T47D (cell line): ENCODE measurements at places on chromosomes 5 and 9.

- DNase-seq = no peak
These were observed 97.9 kb upstream of the SH3GL2 start for GRCh38 chr9:17480966-17481365.

- DNase-seq = no peak
These were observed 63.7 kb upstream of the IFNK start for GRCh38 chr9:27460226-27461023.

DNA sequence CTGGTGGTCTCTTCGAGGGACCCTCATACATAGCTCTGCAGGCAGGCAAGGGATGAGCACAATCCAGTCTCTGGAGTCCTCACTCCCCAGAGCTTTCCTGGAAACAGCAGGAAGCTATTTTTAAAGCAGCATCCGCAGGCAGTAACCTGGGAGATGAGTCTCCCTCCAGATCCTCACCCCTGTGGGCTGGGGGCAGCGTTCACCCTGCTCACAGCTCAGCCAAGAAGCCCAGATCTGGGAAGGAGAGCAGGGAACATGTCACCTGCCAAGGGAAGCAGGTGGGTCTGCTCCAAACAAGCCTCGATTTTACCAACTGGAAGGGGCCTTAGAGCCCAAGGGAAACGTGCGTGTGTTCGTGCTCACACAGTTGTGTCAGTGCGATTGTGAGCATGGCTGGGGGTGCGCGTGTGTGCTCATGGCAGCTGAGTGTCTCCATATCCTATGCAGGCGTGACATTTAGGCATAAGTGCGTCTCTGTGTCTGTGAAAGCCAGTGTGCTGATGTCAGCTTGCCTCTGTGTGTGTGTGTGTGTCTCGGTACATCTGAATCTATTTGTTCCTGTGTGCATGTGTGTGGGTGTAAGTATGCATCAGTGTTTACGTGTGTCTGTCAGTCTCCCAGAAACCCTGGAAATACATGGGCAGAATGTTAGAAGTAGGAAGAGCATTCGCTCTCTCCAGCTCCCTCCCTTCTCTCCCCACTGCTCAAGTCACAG, 40.6 kb upstream of the CPLX2 start:
- DNase-seq = no peak

DNA sequence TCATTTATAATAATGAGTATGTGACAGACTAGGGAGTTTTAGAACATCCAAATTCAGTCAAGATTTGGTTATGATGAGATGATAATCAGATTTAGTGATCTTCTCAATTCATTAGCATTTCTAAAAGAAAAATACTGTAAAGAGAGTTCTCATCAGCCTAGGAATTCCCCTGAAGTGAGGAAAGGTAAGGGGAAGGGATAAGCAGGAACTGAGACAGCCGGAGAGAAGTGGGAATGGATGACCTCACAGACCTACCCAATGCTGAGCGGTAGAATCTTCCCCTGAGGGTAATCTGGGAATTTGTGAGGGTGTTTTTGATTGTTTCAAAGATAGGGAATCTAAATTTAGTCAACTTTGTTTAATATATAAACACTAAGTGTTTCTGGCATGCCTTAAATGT, 16.7 kb upstream of the GPBP1 start:
- DNase-seq = no peak

DNA sequence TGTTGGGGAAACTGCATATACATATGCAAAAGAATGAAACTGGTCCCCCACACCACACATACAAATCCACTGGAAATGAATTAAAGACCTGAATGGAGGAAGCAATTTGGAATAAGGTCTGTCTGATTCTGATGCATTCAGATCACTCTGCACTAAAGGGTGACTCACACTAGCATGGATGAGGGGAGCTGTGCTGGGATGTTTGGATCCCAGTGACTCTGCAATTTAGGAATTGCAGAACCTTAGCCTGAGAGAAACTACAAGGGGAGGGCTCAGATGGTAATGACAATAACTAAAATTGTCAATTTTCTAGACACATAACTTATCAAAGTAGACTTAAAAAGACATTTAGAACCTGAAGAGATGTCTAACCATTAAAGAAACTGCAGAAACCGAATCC, 312.0 kb downstream of the CDK5RAP2 start:
- no peak for DNase-seq

- no peak for DNase-seq
These were observed 23.8 kb upstream of the ALDH1B1 start for GRCh38 chr9:38368731-38369130.

- no peak for DNase-seq
These were observed 29.5 kb downstream of the PPARGC1B start for GRCh38 chr5:149759563-149759962.

GRCh38 chr9:70466976-70467561, 52.6 kb upstream of the KLF9 start:
- DNase-seq = no peak

DNA sequence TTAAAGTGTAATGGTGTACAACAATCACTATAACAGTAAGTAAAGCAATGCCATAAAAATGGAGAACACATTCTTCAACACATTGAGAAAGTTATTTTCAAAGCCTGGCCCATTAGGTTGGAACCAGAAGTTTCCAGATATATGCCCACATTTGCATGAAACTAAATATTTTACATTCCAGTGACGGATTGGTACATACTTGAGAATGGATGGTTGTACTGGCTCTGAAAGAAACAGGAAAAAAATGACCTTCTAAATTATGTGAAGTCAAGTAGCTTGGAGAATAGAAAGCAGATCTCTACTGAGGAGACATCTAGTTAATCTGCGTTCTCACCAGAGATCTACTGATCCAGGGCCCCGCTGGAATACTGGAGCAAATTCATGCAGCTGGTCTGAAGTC, 1037.0 kb downstream of the NR2F1-AS1 start:
- no peak for DNase-seq

DNA sequence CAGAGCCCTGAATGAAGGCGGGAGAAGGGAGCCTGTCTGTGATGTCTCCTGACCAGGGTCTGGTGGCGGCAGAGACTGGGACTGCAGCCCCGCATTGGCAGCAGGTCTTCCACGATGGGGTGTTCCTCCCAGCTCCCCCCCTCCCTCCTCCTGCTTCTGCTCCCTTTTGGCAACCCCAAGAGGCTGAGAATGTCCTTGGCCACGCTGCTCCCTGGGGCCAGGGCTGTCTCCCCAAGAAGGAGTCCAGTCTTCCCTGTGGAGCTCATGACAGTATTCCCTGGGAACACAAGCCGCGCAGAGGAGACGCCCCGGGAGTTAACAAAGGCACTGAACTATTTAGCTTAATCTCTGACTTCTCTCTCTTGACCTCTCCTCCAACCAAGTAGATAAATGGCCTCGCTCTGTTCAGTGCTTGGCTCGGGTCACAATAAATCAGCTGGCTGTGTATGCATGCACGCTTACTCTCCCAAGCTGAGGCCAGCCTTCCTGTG, 84.0 kb upstream of the NEURL1B start:
- DNase-seq = no peak

DNA sequence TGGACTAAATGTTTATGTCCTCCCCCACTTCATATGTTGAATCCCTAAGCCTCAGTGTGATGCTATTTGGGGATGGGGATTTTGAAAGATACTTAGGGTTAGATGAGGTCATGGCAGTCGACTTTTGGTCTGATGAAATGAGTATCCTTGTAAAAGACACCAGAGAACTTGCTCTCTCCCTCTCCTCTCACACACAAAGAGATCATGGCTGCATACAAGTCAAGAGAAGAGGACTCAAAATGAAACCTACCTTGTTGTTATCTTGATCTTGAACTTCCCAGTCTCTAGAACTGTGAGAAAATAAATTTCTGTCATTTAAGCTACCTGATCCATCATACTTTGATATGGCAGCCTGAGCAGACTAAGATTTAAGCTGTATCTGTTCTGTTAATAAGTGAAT, 144.0 kb upstream of the HAPLN1 start:
- DNase-seq = no peak

- DNase-seq = no peak
These were observed 110.6 kb downstream of the PLPPR1 start for GRCh38 chr9:101139082-101139481.

- no peak for DNase-seq
These were observed 39.7 kb upstream of the SPRY4 start for GRCh38 chr5:142364251-142365145.

GRCh38 chr5:142925795-142926194, 155.6 kb downstream of the ARHGAP26 start:
- peak; percentile 60 for DNase-seq

DNA sequence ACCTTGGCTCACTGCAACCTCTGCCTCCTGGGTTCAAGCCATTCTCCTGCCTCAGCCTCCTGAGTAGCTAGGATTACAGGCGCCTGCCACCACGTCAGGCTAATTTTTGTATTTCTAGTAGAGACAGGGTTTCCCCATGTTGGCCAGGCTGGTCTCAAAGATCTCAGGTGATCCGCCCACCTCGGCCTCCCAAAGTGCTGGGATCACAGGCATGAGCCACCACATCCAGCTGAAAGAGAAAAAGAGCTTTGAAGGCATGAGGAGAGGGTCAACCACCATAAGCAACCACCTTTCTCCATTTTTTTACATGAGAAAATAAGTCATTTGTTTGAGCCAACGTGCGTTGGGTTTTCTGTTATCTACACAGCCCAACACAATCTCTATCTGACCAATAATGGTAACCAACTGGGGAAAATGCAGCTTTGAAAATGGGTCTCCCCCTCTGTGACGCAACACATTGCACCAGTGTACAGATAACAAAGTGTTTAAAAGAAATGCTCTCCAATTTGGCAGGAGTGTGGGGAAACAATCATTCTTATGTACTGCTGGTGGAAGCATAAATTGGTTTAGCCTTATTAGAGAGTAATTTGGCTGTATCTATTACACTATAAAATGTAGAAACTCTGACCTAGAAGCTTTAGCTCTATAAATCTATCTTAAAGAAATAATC, 45.8 kb upstream of the ZBTB43 start:
- no peak for DNase-seq

DNA sequence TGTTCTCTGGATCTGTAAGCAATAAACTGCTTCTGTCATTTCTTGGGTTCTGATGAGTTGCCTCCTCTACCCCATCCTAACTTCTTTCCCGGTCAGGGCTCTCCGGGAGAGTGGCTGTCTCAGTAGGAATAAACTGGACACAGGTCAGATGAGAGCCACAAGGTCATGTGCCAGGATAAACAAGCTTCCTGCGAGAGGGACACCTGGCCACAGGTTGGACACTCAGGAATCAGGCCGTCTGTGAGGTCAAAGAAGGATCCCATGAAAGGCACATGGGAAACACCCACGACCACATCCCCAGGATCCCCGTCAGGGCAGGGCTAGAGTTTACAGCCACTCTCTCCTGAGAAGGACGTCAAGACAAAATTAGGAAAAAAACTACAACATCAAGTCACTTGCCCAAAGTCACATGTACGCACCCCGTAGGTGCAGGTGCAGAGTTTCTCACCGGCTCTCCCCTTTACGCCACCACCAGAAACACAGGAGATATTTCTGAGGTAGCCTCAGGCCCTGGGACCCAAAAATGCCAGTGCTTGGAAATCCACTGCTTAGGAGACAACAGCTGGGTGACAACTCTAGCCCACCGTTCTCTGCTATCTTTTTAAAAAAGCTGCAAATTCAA, 28.7 kb downstream of the CCT5 start:
- no peak for DNase-seq

DNA sequence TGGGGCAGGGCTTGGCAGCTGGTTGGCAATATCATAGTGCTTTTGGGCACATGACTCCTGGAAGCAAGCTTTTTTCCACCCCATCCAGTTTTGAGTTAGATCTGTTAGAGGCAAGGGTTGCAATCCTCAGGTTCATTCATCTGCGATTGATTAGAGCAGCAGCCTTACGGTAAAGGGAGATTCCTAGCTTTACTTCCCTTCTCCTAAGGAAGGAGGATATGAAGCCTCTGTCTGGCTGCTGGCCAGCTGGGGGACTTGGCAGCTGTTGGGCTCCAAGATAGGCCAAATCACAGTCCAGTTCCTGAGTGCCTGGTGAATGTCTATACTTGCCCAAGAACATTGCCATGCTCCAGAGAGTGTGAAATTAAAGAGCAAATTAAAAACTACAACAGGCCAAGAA, 113.4 kb upstream of the CCNH start:
- DNase-seq = no peak

- no peak for DNase-seq
These were observed 30.6 kb upstream of the ADAMTS2 start for GRCh38 chr5:179375831-179376365.

DNA sequence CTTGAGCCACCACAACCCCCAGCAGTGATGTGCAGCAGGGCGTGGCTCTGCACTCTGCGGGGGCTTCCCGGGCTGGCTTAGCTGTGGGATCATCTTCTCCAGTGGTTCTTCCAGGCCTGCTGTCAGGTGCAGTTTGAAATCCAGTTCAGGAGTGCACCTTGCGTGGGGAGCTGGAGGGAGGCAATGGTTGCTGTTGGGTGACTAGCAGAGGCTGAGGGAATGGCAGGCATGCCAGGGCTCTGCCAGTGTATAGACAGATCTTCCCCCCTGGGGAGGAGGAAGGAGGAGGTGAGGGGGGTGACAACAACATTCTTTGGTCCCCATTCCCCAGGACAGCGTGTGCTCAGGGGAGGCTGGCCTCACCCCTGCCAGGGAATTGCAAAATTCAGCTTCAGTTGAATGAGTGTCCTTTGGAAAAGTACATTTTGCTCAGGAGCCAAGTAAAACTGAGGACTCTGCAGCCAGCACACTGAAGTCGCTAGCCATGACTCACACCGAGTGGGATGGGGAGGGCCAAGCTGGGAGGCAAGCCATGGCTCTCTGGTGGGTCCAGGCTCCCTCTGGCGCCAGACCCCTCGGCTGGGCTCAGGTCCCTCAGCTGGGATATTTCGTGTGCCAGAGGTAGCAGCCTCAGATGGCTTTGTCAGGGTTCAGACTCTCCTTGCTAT, 35.0 kb downstream of the ERGIC1 start:
- DNase-seq = peak; percentile 36

- DNase-seq = peak; percentile 94
These were observed 5.9 kb downstream of the ABCA2 start for GRCh38 chr9:137021979-137022661.

GRCh38 chr9:71819115-71819739, 50.9 kb upstream of the CEMIP2 start:
- peak; percentile 46 for DNase-seq

- DNase-seq = no peak
These were observed 14.2 kb upstream of the PPP1R2B start for GRCh38 chr5:156835905-156836304.

GRCh38 chr5:127513408-127513970, 4.0 kb upstream of the PRRC1 start:
- no peak for DNase-seq

GRCh38 chr5:29130786-29131185, 2062.7 kb upstream of the CDH6 start:
- DNase-seq = no peak

DNA sequence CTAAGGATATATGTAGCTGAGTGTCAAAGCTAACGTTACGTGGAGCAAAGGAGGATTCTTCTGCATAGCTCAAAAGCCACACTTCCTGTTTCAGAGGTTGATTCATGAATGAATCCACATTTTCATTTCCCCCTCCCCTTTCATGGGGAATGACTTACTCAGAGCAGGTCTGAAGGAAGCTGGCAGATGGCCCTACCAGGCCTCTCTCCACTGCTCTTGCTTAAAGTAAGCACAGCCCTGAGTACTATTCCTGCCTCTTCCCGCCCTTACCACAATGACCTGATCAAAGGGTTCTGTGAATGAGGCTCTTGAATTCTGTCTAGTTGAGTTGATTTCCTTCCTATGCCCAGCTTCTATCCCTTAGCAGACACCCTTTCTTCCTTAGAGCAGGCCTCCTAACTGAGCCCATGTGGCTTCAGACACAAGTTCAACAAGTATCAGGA, 6.3 kb downstream of the IGIP start:
- DNase-seq = no peak

GRCh38 chr5:347712-348284, 26.3 kb downstream of the AHRR start:
- DNase-seq = no peak

GRCh38 chr5:38613490-38613889, 57.0 kb upstream of the LIFR start:
- no peak for DNase-seq
